ENCODE measurements at places on chromosomes 3 and 15. TPM values are rescaled to one million over a fixed set of nuclear protein-coding genes. Genes with fewer than 3 reads are reported as not detected.

The SEMA7A gene
- total RNA-seq, result 0.81 TPM

- H3K27me3 ChIP-seq, result no peaks in the 10 kb centered on the region
- H3K27ac ChIP-seq, result no peak overlapping the region
- H3K4me1 ChIP-seq, result peaks cover 25% of the 10 kb centered on the region
- no peak overlapping the region for H3K4me3 ChIP-seq
- H3K36me3 ChIP-seq, result no peaks in the 10 kb centered on the region
Measured at GRCh38 chr3:146546366-146546965, 2.1 kb upstream of the PLSCR1 start.

The SLC22A14 gene
- total RNA-seq, result not detected

- no peaks in the 10 kb centered on the region for H3K27me3 ChIP-seq
- no peak overlapping the region for H3K4me3 ChIP-seq
- DNase-seq, result no peak
- H3K4me1 ChIP-seq, result peaks cover 11% of the 10 kb centered on the region
- H3K36me3 ChIP-seq, result no peaks in the 10 kb centered on the region
- H3K27ac ChIP-seq, result no peak overlapping the region
Measured at GRCh38 chr3:131396170-131396569, 14.6 kb downstream of the NUDT16 start.

DNA sequence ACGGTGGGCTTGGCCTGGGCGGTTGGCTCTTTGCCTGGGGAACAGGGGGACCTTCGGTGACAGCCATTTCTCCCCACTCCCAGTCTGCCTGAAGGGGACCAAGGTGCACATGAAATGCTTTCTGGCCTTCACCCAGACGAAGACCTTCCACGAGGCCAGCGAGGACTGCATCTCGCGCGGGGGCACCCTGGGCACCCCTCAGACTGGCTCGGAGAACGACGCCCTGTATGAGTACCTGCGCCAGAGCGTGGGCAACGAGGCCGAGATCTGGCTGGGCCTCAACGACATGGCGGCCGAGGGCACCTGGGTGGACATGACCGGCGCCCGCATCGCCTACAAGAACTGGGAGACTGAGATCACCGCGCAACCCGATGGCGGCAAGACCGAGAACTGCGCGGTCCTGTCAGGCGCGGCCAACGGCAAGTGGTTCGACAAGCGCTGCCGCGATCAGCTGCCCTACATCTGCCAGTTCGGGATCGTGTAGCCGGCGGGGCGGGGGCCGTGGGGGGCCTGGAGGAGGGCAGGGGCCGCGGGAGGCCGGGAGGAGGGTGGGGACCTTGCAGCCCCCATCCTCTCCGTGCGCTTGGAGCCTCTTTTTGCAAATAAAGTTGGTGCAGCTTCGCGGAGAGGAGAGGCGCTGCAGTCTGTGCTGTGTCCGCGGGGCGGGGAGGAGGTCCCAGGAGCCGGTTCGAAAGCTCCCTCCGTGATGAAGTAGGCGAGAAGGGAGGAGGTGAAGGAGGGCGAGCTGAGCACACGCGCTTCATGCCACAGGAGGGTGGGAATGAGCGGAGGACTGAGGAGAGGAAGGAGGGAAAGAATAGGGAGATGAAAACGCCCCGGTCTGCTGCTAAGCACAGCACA lies 9.6 kb downstream of the CLEC3B start:
- H3K27me3 ChIP-seq, result no peaks in the 10 kb centered on the region
- no peak for DNase-seq
- H3K4me1 ChIP-seq, result peaks cover 40% of the 10 kb centered on the region

- no peak overlapping the region for H3K4me3 ChIP-seq
- H3K4me1 ChIP-seq, result no peaks in the 10 kb centered on the region
- no peak overlapping the region for H3K27ac ChIP-seq
- DNase-seq, result no peak
- H3K36me3 ChIP-seq, result no peaks in the 10 kb centered on the region
Measured at GRCh38 chr3:55782807-55783206, 295.7 kb upstream of the WNT5A start.

DNA sequence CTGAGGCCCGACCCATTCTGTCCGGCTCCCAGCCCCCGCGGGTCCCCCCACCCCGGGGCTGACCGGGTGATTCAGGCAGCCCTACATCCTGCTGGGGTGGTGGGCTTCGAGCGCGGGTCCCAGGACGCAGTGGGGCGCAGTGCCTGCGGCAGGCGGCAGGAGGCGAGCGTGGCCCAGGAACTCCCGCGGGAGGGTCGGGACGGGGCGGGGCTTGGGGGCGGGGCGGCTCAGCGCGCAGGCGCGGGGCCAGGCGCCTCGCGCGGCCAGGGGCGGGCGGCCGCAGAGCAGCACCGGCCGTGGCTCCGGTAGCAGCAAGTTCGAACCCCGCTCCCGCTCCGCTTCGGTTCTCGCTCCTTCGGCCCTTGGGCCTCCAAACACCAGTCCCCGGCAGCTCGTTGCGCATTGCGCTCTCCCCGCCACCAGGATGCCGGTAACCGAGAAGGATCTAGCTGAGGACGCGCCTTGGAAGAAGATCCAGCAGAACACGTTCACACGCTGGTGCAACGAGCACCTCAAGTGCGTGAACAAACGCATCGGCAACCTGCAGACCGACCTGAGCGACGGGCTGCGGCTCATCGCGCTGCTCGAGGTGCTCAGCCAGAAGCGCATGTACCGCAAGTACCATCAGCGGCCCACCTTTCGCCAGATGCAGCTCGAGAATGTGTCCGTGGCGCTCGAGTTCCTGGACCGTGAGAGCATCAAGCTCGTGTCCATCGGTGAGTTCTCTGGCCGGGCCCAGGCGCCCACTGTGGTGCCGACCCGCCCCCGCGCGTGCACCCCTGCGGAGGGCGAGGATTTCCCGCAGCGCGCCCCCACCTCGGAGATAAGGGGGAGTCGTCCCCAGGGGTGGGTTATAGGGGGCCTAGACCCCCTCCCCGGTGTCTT lies at the start of gene FLNB:
Gene FLNB (plus strand): TSS at position 282 of the 885 bp plus-strand sequence. CDS start 143 bp downstream, at position 425.
- peak; percentile 78 for DNase-seq
- H3K27me3 ChIP-seq, result no peaks in the 10 kb centered on the region
- peak within 1 kb of the TSS; percentile 86 for H3K4me3 ChIP-seq

The RPL15 gene
- total RNA-seq, result 1,103 TPM

DNA sequence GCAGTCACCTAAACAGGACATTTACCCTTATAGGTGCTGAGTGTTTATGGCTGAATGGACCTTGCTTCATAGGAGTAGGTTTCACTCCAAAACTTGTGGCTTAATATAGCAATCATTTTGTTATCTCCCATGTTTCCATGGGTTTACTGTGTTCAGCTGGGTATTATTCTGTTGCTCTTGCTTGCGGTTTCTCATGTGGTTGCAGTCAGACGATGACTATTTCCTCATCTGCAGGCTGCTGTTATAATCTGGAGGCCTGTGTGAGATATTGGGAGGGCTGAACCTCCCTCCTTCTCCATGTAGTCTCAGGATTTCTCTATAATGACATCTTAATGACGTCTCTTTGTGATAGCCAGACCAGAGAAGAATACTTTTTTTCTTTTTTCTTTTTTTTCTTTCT lies 98.1 kb downstream of the ZPLD1 start:
- H3K4me1 ChIP-seq, result peaks cover 3% of the 10 kb centered on the region
- no peak for DNase-seq
- no peak overlapping the region for H3K27ac ChIP-seq
- H3K27me3 ChIP-seq, result no peaks in the 10 kb centered on the region
- H3K4me3 ChIP-seq, result no peak overlapping the region

GRCh38 chr15:98812716-98813446 lies 164.5 kb downstream of the IGF1R start:
- DNase-seq, result no peak
- no peak overlapping the region for H3K4me3 ChIP-seq
- H3K27me3 ChIP-seq, result no peaks in the 10 kb centered on the region

- H3K27me3 ChIP-seq, result no peaks in the 10 kb centered on the region
- H3K4me1 ChIP-seq, result peaks cover 34% of the 10 kb centered on the region
- DNase-seq, result no peak
Measured at GRCh38 chr3:133887803-133888703, 7.6 kb downstream of the RAB6B start.

The TF gene
- total RNA-seq, result 2.4 TPM

DNA sequence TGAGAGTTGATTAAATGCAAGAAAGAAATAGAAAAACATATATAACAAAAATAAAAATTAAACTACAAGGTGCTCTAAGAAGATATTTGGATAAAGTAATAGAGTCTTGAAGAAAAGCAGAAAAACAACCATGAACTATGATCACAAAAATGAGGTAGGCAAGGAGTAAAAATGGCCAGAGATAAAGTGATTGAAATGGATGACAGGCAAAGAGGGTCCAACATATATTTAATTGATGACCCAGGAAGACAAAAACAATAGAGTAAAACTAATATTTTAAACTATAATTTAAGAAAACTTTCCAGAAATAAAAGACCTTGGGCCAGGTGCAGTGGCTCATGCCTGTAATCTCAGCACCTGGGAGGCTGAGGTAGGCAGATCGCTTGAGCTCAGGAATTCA lies 22.1 kb upstream of the WDR49 start:
- no peaks in the 10 kb centered on the region for H3K4me1 ChIP-seq
- no peak overlapping the region for H3K4me3 ChIP-seq
- no peak for DNase-seq
- H3K27me3 ChIP-seq, result no peaks in the 10 kb centered on the region

The TMEM87A gene
- 18.9 TPM for total RNA-seq

DNA sequence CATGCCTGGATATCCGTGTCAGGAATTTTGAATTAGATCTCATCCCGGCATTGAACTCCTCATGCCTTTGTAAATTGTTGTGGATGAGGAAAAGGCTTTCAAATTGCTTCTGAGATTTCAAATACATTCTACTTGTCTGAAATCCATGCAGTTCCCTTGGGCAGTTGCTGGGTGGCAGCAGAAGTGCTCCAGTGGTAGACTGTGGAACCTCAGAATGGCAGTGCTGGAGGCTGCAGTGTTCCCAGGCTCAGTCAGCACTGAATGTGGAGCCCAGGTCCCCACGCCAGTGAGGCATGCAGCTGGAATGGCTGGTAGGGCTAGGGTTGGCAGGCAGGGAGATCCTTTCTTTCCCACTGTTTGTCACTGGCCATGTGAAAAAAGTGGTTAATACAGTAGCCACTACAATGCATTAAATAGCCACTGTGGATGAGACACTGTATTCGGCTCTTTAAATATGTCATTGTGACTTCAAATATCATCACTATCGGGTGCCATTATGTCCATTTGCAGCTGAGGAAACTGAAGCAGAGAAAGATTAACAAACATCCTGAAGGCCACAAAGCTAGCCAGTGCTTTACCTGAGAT lies 98.6 kb downstream of the TPRG1 start:
- H3K36me3 ChIP-seq, result no peaks in the 10 kb centered on the region
- no peak overlapping the region for H3K4me3 ChIP-seq
- no peaks in the 10 kb centered on the region for H3K27me3 ChIP-seq
- peak; percentile 36 for DNase-seq
- H3K27ac ChIP-seq, result no peak overlapping the region
- no peaks in the 10 kb centered on the region for H3K4me1 ChIP-seq

- peaks cover 39% of the 10 kb centered on the region for H3K4me1 ChIP-seq
- no peak overlapping the region for H3K4me3 ChIP-seq
- peaks cover 9% of the 10 kb centered on the region for H3K36me3 ChIP-seq
- no peaks in the 10 kb centered on the region for H3K27me3 ChIP-seq
- H3K27ac ChIP-seq, result peak overlapping the region; percentile 84
- DNase-seq, result no peak
Measured at GRCh38 chr15:41928100-41928499, 34.2 kb upstream of the SPTBN5 start.

DNA sequence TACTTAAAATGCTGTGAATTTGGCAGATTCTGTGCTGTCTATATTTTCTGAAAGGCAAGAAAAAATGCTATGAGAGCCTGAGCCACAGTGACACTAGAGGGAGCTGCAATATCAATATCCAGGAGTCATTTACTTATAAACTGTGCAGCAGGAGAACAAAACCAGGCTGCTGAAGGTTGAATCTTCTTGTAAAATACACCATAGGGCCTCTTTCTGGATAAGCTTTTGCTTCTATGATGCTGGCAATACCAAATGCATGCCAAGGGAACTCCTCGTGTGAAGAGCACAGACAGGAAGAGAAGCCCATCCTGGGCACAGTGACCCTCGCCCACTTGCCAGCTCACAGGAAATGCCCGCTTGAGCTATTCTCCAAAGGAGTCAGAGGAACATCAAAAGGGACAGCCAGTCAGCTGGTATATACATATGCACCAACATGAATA lies 48.0 kb upstream of the TSPAN3 start:
- no peak overlapping the region for H3K4me3 ChIP-seq
- no peak overlapping the region for H3K27ac ChIP-seq
- no peaks in the 10 kb centered on the region for H3K27me3 ChIP-seq
- DNase-seq, result no peak
- H3K4me1 ChIP-seq, result peaks cover 15% of the 10 kb centered on the region

The WDR93 gene
- not detected for total RNA-seq

DNA sequence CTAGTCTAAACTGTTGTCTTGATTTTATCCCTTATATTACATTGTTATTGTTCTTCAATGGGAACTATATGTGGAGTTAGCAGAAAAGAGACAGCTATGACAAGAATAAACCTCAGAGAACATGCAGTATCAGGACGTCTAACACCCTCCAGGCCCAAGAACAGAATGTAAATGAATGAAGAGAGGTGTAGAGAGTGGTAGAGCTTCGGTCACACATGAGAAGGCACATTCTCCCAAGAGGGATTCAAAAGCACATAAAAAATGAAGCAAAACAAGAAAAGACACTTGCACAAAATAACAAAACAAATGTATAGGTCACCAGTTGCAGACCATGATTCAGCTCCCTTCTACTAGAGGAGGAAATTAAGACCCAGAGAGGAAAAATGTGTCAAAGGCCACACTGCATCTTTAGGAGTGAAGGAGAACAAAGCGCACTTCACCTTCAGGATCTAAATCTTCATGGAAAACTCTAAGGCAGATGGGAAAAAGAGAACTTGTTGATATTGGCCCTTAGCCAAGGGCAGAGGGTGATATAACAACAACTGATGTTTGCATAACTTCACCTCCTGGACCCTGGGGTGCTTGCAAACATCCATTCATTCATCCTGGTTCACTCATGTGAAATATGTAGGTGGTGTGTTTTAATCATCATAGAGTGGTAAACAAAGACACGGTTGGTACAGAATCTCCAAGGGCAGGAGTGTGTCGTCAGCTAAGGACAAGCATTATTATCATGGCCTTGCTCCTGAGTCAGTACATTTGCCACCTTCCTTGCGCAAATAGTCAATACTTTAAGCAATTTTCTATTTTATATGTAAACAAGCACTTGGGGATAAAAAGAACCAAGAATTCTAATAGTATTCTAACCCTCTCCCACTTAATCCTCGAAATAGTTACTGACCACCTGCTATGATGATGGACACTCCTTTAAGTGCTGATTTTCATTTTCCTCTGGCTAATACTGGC lies 8.8 kb downstream of the NEK10 start:
- H3K4me1 ChIP-seq, result no peaks in the 10 kb centered on the region
- H3K36me3 ChIP-seq, result no peaks in the 10 kb centered on the region
- no peak overlapping the region for H3K4me3 ChIP-seq
- DNase-seq, result no peak
- H3K27ac ChIP-seq, result no peak overlapping the region

The GLDN gene
- total RNA-seq, result 13.4 TPM

All from heart left ventricle (tissue), 16 donors.